ENCODE measurements at places on chromosomes 6 and 20.
A peak's percentile ranks its signal among the peaks of the same experiment; 100 is the strongest.

DNA sequence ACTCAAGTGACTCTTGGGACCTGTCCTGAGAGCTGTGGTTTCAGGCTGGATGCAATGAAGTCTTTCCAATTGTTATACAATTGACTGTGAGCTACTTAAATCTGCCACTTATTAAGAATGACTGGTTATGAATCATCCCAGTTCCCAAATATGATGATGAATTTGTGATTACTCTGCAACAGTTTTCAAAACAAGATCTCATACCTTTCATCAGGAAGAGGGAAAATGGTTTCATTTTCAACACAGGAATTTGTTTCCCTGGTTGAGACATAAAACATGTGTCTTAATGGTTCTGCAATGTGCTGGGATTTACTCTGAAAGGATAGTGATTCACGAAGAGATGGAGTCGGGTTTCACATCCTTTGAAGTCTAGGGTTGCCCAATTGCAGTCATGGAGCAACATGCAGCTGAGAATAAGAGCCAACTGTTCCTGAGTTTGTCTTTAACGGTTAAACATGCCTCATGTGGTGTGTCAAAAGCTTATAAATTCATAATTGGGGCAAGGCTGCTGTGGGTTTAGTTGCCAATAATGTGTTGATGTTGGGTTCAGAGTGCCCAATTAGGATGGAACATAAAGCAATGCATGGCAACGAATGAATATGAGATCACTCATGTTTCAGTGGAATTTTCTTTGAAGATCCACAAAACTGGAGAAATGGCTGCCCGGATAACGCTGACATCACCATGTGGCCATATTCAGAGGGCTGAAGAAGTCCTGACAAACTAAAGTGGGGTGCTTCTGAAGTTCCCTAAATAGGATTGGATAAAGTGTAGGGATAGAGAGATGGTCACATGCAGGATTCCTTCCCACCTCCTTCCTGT is 41.0 kb downstream of the CYP24A1 start:
- DNase-seq = peak; percentile 97

- peak; percentile 25 for DNase-seq
Observed at GRCh38 chr20:52493171-52493721, 301.7 kb upstream of the ZFP64 start.

GRCh38 chr6:152096863-152097496 is 289.5 kb downstream of the ESR1 start:
- DNase-seq = peak; percentile 93

DNA sequence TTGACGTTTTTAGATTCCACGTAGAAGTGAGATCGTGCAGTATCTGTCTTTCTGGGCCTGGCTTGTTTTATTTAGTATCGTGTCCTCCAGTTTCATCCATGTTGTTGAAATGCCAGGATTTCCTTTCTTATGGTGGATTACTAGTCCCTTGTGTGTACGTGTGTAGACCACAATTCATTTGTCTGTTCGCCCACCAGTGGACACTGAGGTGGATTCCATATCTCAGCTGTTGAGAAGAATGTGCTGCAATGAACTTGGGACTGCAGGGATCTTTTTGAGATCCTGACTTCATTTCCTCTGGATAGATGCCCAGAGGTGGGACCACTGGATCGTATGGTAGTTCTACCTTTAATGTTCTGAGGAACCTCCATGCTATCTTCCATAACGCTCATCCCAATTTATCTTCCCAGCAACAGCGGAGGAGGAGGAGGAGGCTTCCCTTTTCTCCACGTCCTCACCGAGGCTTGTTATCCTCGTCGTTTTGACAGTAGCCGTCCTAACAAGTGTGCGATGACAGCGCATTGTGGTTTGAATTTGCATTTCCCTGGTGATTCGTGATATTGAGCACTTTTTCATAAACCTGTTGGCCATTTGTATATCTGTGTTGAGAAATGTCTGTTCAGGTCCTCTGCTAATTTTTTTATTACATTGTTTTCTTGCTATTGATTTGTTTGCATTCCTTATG is 62.4 kb downstream of the CDH4 start:
- no peak for DNase-seq

DNA sequence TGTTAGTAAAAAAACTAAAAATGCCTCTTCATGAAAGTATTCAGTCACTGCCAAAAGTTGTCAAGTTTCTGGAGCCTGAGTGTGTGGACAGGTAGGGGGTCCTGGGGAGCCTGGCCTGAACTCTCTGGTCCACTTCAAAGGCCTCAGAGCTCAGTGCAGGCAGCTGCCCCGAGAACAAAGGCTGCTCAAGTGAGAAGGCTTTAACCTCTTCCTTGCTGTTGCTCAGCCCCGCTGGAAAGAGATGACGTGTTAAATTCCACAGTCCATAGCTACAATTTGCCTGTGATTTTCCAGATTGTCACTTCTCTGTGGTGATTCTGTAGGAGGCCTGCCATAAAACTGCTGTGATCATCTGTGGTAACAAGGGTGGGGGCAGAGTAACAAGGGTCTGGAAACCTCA is 96.9 kb downstream of the FAM120B start:
- DNase-seq = peak; percentile 76

DNA sequence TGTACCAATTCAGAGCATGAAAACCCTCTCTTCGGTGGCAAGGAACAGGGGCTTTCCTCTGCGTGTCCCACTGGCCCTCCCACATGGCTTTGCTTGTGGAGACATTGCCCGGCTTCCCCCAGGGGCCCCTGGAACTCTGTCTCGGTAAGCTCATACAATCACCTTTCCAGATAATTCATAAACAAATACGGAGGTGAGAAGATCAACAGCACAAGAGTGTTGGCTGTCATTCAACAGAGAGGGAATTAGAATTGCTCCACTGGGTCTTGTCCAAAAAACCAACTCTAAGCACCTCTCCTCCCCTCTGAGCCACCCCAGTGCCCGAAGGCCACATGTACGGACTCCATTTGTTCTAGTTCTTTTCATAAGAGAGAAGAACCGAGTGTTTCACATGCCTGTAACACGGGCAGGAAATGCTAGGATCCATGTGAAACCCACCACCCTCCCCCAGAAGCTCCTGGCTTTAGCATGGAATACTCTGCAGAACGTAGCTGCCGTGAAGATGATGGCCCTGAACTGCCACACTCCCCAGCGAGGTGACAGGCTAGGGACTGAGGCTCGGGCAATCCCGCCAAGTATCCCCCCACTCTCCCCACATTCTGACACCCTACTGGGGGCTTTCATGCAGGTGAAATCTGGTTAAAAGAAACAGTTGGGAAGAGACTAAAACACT is 24.6 kb upstream of the FOXC1 start:
- no peak for DNase-seq

- no peak for DNase-seq
Observed at GRCh38 chr20:31875671-31876070, 5.2 kb downstream of the TTLL9 start.

DNA sequence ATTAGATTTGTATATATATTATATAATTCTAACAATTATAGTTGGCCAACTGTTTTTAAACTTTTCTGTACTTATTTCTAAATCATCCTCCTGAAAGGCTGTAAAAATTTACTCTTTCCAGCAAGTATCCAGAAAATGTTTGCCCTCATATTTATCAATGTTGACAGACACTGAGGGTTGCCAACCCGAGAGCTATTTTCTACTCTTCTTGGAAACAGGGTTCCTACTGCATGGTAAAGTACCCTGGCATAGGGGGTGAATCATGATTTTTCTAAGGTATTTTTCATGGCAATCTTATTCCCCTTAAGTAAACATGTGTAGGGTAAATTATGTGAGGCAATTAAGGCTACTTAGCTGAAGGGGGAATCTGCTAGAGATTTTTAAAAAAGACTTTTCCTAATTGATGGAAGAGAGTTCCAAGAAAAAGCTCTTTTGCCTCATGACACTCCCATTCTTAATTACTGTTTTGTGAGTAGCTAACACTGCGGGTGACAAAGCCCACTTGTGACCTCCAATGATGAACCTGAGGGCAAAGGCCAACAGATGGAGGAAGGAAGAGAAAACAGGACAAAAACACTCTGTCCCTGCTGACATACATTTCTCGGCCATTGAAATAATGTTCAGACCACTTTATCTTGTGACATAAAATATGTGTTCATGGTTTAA is 37.9 kb downstream of the GPX5 start:
- no peak for DNase-seq

DNA sequence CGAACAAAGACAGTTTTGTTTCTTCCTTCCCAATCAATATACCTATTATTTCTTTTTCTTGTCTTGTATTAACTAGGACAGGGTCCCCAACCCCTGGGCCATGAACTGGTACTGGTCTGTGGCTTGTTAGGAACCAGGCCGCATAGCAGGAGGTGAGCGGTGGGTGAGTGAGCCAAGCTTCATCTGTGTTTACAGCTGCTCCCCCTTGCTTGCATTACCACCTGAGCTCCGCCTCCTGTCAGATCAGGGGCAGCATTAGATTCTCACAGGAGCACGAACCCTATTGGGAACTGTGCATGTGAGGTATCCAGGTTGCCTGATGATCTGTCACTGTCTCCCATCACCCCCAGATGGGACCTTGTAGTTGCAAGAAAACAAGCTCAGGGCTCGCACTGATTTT is 151.9 kb downstream of the CDKAL1 start:
- no peak for DNase-seq

DNA sequence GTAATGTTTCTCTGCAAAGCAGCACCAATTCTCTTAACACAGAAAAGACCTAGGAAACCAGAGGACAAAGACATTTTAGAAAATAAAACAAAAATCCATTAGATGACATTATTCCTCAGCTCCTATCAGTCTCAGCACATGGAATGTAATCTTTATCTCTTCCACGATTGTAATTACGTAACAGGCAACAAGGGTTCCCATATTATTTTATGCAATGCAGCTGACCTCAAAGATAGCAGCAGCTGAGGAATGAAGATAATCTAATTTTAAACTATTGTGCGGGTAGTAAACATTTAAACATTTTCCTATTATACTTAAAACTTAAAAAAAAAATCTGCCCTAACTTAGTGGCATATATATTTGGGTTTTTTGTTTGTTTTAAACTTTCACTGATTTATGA is 33.0 kb upstream of the PTCHD4 start:
- DNase-seq = no peak

- peak; percentile 20 for DNase-seq
Observed at GRCh38 chr20:36666181-36666740, 20.3 kb upstream of the SLA2 start.

- no peak for DNase-seq
Observed at GRCh38 chr20:32946629-32947028, 57.6 kb downstream of the SUN5 start.

DNA sequence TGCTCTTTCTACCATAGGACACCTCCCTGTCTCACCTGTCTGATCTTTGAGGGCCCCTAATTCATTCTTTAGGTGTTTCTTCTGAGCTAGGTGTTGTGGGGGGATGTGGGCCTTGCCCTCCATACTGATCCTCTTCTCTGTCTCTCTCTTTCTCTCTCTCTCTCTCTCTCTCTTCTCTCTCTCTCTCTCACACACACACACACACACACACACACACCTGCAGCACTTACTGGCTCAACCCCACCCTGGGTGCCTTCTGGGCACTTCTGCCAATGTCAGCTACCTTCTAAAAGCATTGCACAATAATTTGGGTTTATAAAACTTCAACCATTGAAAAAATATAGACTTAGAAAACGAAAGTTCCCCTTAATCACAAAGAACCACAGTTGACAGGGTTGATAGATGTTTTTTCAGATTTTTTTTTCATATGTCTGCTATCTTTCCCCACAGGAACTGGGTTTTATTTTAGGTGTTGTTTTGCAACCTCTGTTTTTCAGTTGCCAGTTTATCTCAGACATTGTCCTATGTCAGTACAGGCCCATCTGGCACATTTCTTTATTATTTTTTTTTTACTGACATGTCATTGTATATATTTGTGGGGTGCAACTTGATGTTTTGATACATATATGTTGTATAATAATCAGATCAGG is 28.1 kb downstream of the PKIG start:
- DNase-seq = no peak

- no peak for DNase-seq
Observed at GRCh38 chr6:52650941-52651340, 20.0 kb upstream of the TMEM14A start.

DNA sequence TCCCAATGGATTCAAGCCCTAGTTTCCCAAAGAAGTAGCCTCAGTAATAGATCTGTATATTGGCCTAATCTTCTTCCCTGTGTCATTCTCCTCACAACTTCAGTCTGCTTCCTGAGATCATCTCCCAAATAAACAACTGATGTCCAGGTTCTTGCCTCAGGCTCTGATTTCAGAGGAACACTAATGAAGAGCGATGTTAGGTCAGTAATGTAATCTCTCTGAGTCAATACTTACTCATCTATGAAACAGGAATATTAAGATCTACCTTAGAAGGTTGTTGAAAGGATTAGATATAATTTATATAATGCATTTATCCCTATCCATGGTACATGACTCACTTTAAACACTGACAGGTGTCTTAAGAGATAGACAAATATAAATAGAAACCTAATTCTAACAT is 246.0 kb upstream of the FLRT3 start:
- no peak for DNase-seq

DNA sequence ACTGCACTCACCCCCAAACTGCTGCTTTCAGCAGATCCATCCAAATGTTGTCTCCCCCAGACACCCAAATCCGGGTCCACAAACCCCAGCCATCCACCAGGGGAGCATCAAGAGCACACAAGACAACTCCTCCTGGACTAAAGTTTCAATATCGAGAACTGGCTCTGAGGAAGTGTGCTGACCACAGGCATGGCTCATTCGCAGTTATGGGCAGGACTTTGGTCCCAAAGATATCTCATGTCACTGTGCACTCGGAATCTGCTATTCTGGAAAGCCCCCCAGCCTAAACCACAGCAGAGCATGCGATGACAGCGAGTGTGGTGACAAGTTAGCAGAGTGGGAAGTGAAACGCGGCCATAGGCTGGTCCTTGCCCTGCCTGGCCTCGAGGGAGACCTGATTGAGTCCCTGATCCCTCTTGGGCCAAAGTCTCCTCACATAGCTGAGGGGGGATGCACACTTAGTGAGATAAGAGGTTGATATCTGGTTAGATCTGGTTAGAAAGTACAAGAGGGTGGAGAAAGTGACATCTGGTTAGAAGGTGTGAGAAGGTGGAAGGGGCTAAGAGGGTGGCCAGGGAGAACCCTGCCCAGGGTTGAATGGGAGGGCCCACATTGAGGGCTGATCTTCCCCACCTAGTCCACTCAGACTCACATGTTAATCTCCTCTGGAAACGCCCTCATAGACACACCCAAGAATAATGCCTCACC is 149.7 kb downstream of the MRPL14 start:
- DNase-seq = no peak

- DNase-seq = no peak
Observed at GRCh38 chr6:6971369-6971768, 136.4 kb upstream of the RREB1 start.

DNA sequence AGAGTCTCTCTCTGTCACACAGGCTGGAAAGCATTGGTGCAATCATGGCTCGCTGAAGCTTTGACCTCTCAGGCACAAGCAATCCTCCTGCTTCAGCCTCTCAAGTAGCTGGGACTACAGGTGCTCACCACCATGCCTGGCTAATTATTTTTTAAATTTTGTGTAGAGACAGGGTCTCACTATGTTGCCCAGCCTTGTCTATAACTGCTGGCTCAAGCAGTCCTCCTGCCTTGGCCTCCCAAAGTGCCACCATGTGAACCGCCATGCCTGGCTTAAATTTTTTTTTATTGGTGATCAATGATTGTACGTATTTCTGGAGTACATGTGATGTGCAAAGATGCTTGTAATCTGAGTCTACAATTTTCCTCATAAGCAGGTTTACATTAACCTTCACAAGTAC is 54.8 kb downstream of the THBS2 start:
- no peak for DNase-seq

- no peak for DNase-seq
Observed at GRCh38 chr6:100103931-100104330, 109.9 kb upstream of the MCHR2 start.

GRCh38 chr20:1802385-1803060 is 92.7 kb upstream of the SIRPA start:
- peak; percentile 70 for DNase-seq

Measured in astrocyte of the spinal cord (primary cell).